ENCODE measurements at places on chromosomes 5 and 9.

GRCh38 chr5:43256261-43256966 lies 56.8 kb downstream of the HMGCS1 start:
- DNase-seq, result no peak

DNA sequence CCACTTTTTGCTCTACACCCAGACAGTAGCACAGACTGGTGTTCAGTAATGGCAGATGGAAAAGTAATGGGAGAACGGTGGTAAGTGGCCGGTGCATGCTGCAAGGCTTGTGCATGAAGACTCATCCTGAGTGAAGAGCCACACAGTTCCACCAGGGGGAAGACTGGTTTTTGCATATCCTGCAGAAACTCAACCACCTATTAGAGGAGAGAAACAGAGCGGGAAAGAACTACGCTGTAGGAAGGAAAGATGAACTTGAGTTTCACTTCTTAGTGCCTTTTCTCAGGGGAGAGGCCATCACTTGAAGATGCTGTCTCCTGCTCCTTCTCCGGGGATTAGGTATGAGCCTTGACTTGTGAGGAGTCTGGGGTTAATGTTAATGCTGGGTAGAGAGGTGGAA lies 9.4 kb upstream of the PRSS3 start:
- peak; percentile 23 for DNase-seq

- DNase-seq, result no peak
Measured at GRCh38 chr9:74697535-74697934, 190.2 kb downstream of the TRPM6 start.

- DNase-seq, result peak; percentile 91
Measured at GRCh38 chr9:109779711-109780452, at the start of gene PALM2AKAP2. Gene PALM2AKAP2 (plus strand): TSS chr9:109780198. CDS start chr9:109780489, 291 bp downstream.

GRCh38 chr5:7331131-7331530 lies 64.8 kb upstream of the ADCY2 start:
- DNase-seq, result no peak

All from AG20443 (cell line).